ENCODE measurements at places on chromosomes 6 and 20.

DNA sequence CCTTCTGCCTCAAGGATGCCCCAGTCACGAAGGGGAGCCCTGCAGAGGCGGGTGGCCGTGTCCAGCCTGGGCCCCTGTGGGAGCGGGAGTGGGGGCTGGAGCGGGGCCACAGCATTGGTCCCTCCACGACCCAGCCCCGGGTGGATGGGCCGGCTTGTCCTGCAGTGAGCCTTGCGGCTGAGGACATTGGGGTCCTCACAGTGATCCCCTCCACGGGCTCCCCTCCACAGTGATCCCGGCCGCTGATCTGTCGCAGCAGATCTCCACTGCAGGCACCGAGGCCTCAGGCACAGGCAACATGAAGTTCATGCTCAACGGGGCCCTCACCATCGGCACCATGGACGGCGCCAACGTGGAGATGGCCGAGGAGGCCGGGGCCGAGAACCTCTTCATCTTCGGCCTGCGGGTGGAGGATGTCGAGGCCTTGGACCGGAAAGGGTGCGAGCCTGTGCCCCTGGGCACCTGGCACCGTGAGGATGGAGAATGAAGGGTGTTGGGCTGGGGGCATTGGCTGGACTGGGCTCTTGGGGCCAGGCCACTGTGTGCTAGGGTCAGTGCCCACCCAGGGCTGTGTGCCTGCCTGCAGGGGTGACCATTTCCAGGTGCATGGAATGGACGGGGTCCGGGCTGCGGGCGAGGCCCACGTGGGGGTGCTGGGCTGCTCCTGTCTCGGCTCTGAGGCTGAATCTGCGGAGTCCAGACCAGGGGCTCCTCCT, 44.4 kb downstream of the PYGB start:
- DNase-seq, result no peak

DNA sequence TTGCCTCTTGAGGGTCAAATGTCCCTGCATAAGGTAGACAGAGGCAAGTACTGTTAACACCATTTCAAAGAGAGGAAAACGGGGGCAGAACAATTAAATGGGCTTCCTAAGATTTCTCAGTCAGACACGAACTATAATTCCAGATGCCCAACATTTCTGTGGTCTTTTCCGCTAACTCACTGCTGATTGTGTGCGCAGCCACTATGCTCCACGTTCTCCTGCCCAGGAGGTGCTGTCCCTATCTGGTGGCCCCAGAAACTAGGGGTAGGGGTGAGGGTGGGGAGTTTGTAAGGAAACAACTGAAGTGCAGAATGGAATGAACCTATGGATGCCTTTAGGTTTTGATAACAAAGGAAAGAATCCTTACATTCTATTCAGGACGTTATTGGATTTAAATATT, 86.1 kb upstream of the BACH2 start:
- DNase-seq, result no peak

- DNase-seq, result no peak
Observed at GRCh38 chr6:104540743-104541142, 319.0 kb downstream of the HACE1 start.

GRCh38 chr6:135499441-135500340, 2.2 kb upstream of the AHI1 start:
- no peak for DNase-seq

GRCh38 chr20:46179862-46180261, 61.7 kb downstream of the CD40 start:
- no peak for DNase-seq

DNA sequence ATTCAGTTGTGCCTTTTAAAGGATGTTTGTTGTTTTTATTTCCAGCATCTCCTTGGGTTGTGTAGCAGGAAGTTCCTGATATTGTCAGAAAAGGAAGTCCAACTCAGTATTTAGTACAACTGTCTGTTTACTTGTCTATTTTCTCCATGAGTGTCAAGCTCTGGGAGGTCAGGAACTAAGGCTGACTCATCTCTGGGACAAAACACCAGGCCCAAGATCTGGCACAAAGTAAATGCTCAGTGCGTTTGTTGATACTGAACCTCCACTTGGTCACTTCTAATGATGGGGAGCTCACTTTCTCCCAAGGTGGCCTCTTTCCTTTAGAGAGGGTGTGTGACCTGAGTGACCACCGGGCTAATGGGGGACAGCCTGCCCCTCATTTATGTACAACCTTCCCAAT, 12.6 kb upstream of the PIGU start:
- no peak for DNase-seq

- no peak for DNase-seq
Observed at GRCh38 chr6:125255201-125255600, 46.6 kb downstream of the HDDC2 start.

GRCh38 chr6:34976239-34976638, 87.2 kb downstream of the ANKS1A start:
- DNase-seq, result no peak

DNA sequence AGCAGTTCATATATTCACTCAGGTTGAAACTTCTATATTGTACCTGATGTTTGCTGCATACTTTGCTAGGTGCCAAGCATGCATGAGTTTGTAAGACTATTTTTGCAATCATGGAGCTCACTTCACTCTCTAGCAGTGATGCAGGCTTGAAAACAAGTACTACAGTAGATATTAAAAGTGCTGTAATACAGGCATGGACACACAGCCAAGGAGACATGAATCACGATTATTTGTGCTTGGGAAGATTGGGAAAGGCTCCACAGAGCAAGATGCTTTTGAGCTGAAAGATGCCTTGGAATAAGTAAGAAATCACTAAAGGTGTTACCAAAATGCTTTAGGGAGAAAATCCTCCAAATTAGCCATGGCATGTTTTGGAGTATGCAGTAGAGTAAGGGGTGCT, 427.4 kb downstream of the UTRN start:
- no peak for DNase-seq

GRCh38 chr20:15296422-15296821, 959.0 kb upstream of the FLRT3 start:
- no peak for DNase-seq

DNA sequence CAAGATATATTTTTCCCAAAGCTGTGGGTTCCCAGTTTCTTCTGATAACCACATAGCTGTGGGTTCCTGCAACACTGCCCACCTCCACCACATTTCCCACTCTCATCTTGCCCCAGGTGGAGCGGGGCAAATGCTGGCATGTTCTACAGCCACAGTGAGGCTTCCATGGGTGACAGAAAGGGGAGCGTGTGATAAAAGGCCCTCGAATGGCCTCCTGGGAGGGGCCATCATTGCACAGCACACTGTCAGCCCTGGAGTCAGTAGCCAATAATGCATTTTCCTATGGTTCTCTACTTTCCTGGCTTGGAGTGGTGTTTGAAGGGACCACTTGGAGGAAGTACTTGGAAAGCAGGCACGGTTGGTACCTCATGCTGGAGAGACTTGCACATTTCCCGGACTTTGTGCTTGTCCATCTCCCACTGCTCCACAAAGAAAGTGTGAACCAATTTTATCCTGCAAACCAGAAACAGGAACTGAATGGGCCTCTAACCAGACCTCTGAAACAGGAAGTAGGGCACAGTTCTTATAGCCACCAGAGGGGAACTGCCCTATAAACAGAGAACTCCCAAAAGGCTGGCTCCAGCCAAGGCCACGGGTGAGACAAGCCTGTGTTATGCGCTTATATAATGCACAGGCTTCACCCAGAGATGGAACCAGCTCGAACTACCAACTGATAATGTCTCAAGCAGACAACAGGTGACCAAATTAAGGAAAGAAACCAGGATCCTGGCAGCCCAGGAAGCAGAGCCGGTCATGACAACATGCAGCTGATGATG, 8.6 kb downstream of the MAP3K5 start:
- DNase-seq, result peak; percentile 48

- DNase-seq, result peak; percentile 83
Observed at GRCh38 chr6:41027799-41028560, 11.0 kb downstream of the UNC5CL start.

- DNase-seq, result peak; percentile 80
Observed at GRCh38 chr6:305371-306206, 13.3 kb downstream of the DUSP22 start.

DNA sequence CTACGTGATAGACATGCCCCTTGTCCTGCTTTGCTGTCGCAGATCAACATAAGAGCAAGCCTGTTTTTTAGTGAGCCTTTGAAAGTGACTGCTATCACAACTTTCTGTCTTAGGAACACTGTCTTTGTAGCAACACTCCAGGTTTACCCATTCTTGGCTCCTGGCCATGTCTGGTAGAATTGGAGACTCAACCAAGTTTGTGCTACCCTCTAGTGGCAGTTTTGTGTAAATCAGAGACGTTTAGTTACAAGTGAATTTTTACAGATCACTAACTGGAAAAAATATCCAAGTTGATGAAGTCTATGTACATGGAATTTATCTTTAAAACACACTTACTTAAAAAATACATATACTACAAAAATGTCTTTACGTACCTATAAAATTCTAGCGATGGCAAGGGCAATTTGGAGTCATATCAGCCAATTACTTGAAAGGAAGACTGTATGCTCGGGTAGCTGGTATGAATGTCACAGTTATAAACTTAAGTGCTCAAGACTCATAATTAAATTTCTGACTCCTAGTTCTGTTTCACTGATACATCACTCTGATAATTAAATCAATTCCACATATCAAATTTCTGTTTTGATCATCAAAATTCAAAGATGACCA, 101.4 kb downstream of the ADGB start:
- peak; percentile 9 for DNase-seq

DNA sequence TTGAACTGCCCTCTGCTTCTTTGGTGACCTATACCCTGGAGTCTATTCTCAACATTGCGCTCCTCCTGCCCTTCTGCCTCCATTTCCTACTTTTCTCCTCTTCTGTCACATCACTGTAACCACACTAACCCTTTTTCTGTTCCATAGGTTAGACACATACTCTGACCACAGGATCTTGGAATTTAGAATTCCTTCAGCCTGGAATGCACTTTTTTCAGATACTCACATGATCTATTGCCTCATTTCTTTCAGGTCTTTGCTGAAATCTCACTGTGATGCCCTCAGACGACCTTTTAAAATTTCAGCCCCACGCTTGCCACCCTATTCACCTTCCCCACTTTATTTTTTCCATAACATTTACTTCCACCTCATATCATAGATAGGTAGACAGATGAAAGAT, 5.1 kb downstream of the VNN1 start:
- no peak for DNase-seq

DNA sequence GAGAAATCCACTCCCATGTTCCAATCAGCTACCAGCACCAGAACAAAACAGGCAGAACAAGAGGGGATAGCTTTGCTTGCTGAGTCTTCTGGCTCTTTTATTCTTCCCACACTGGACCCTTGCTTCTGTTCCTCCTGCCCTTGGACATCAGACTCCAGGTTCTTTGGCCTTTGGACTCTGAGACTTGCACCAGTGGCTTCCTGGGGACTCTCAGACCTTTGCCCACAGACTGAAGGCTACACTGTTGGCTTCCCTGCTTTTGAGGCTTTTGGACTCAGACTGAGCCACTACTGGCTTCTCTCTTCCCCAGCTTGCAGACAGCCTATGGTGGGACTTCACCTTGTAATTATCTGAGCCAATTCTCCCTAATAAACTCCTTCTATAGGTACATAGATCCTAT, 142.4 kb upstream of the RIN2 start:
- DNase-seq, result no peak

GRCh38 chr20:33566781-33567603, 77.1 kb downstream of the CBFA2T2 start:
- no peak for DNase-seq

- DNase-seq, result no peak
Observed at GRCh38 chr20:23125625-23126191, 39.6 kb upstream of the CD93 start.

DNA sequence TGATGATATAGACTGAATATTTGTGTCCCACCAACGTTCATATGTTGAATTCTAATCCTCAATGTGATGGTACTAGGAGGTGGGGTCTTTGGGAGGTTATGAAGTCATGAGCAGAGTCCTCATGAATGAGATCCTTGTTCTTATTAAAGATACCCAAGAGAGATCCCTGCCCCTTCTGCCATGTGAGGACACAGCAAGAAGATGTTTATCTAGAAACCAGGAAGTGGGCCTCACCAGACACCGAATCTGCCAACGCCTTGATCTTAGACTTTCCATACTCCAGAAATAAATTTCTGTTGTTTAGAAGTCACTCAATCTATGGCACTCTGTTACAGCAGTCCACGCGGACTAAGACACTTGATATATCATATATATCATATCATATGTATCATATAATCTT, 67.7 kb upstream of the GCM1 start:
- no peak for DNase-seq

- DNase-seq, result no peak
Observed at GRCh38 chr6:21953831-21954801, 342.7 kb downstream of the PRL start.

DNA sequence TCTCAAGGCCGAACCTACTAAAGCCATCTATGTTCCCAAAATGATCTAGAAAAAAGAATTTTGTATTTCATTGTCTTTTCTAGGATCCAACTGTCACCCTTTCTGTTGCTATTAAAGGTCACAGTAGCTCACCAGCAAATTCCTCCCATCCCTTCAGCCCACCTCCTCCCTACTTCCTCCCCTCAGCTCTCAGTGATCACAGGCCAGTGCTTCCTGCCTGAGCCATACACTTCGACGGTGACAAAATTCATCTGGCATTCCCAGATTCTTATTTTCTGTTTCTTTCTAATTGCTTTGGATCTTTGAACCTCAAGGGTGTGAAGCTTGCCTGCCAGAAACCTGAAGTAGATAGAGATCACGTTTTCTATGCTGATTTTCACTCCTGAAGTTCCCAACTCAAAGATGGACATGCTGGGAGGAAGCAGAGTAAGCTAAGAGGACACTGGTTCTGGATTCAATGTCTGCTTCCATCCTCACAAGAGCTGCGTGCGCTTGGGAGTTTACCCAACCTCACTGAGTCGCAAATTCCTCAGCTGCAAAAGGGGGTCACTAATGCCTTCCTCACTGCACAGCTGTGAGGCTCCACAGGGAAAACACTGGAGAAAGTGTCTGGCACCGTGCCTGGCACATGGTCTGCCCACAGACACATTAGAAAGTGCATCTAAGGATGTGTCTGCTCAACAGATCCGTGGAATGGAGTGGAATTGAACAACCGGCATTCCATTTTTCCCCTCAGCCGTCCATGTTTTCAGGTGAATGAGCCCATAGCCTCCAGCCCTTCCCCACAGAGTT, 34.5 kb downstream of the MDGA1 start:
- no peak for DNase-seq

- DNase-seq, result no peak
Observed at GRCh38 chr6:166972101-166972500, 15.8 kb upstream of the RNASET2 start.

- DNase-seq, result no peak
Observed at GRCh38 chr6:33963136-33963750, 159.4 kb upstream of the MLN start.

DNA sequence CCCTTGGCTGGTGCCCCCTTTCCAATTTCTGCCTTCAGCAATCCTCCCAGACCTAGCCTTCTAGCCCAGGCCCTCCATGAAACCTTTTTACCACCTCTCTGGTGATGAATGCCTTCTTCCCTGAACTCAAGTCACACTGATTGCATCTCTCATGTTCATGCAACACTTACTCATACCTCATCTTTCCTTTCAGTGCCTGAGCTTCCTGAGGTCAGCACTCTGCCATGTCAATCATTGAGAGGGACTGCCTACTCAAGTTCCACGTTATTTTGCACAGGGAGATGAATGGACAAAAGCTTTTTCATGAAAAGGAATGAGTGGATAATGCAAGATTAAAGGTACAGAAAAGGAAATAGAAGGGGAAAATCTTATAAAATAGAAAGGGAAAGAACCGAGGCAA, 60.1 kb upstream of the PLEKHG1 start:
- DNase-seq, result no peak

Measured in GM06990 (cell line).